ENCODE measurements at places on chromosomes 7 and 10.
A peak's percentile ranks its signal among the peaks of the same experiment; 100 is the strongest.

DNA sequence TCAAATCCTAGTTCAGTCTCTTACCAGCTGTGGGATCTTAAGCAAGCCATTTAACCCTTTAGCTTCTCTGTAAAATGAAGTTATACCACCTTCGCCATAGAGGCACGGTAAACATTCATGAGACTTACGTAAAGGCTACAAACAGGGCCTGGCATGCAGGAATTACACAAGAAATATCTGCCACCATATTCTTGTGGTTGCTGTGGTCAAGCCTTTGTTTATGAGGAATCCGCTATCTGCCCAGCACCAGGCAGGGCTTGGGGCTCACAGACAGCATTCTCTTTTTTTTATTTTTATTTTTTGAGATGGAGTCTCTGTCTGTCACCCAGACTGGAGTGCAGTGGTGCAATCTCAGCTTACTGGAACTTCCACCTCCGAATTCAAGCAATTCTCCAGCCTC is 9.9 kb downstream of the AIFM2 start:
- DNase-seq: no peak

GRCh38 chr7:18644981-18645380 is 149.4 kb downstream of the HDAC9 start:
- DNase-seq: no peak

DNA sequence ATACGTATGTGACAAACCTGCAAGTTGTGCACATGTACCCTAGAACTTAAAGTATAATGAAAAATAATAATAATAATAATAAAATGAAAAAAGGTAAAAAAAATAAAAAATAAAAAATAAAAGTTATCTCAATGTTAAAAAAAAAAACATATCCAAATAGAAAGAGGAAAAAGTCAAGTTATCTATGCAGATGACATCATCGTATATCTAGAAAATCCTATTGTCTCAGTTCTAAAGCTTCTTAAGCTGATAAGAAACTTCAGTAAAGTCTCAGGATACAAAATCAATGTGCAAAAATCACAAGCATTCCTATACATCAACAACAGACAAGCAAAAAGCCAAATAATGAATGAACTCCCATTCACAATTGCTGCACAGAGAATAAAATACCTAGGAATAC is 466.6 kb upstream of the PHF14 start:
- DNase-seq: no peak

GRCh38 chr7:82105463-82105862 is 335.6 kb upstream of the HGF start:
- DNase-seq: no peak

DNA sequence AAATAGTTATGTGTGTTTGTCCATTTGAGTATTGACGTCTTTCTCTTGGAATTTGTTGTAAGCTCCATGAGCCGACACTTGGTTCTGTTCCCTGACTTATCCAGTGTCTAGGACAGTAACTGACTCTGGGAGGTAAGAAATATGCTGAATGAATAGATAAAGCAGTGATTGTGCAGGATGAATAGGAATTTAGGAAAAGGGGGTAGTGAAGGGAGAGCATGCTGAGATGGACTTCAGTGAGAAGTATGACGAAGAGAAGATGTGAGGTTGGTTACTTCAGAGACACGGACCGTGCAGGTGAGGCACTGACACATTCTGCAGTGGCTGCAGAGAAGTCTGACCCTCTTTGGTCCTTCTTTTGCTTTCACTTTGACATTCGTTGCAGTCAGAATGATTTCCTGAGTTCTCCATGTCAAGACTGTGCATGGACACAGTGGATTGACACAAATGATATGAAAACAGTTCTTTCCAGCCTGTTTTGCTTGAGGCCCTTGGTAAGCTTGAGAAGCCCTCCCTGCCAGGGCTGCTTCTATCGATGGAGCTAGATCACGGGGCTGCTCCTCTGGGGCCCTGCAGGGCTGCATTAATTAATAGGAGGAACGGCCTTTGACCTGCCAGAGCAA is 261.5 kb upstream of the SORCS1 start:
- no peak for DNase-seq

- no peak for DNase-seq
Observed at GRCh38 chr10:59006511-59007306, 169.7 kb upstream of the PHYHIPL start.

DNA sequence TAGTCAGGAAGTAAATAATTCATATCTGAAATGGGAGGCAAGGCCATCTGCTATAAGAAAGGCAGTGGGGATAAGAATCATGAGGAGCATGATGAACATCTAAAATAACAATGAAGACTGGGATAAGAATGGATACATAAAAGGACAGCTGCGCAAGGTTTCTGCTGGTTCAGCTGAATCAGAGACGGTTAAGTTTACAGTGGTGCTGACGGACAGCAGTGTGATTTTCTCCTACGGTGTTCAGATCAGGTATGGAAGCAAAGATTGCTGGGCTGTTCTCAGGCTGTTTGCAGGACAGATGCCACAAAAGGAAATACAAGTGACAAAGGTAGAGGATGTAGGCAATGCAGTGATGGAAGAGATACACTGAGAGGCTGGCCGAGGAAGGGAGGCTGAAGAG is 8.4 kb downstream of the CYCS start:
- no peak for DNase-seq

GRCh38 chr10:132460691-132461090 is 63.7 kb downstream of the PWWP2B start:
- DNase-seq: no peak

GRCh38 chr10:593901-594457 is 95.5 kb downstream of the DIP2C start:
- no peak for DNase-seq

- DNase-seq: no peak
Observed at GRCh38 chr7:7272294-7272693, 90.0 kb downstream of the C1GALT1 start.

GRCh38 chr10:83935339-83935736 is 204.0 kb upstream of the GHITM start:
- no peak for DNase-seq

- DNase-seq: no peak
Observed at GRCh38 chr10:95411635-95412034, 120.8 kb upstream of the PDLIM1 start.

GRCh38 chr7:42014625-42015618 is 222.1 kb downstream of the GLI3 start:
- no peak for DNase-seq

DNA sequence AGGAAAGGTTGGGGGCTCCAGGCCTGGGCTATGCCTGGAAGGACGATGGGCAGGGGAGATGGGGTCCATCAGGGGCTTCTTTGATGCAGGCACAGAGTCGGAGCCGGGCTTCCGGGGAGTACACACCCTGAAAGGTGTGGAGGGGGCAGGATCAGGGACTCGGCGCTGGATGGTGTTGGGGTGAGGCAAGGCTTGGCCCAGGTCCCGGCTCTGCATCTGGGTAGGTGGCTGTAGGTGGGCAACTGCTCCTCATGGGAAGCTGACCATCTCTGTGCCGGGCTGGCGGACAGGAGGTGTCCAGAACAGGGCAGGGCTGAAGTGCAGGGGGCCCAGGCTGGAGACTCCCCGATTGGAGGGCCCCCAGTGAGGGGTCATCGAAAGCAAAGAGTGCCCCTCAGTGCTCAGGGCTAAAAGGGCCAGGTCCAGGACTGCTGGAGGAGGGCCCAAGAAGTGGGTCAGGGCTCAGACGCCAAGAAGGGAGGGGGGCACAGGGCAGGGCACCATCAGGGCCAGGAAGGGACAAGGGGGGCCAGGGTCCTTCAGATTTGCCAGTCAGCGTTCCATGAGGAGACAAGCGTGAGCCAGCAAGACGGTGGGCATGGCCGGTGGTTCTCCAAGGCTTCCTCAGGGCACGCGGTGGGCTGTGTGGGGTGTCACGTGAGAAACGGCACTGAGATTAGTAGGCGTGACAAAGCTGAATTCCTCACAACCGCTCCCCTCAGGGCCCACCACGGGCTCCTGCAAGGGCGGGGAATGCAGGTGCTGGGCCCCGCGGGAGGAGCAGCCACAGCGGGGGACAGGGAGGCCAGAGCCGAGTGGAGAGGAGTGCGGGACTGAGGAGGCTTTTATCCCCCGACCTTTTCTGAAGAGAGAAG is 97.0 kb downstream of the BMS1 start:
- DNase-seq: no peak

GRCh38 chr7:103833401-103833800 is 156.1 kb downstream of the RELN start:
- DNase-seq: no peak

GRCh38 chr7:50953820-50954219 is 171.1 kb upstream of the GRB10 start:
- DNase-seq: no peak

GRCh38 chr10:124476043-124476725 is 14.6 kb downstream of the LHPP start:
- no peak for DNase-seq

DNA sequence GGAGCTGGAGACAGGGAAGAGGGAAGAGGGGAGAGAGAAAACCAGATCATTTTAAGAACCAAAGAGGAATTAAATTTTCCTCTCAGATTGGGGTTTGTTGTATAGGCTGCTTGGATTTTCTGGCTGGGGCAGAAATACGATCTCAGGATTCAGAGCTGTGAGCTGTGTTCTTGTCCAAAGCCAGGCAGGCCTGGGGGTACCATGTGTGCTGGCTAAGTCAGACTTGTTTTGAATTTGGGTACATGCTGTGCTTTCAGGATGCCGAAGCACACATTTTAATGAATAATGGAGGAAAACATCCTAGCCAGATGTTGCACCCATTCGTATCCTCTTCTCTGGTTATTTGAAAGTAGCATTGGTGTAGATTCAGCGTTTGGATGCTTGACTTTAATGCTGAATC is 170.3 kb upstream of the PODXL start:
- DNase-seq: no peak

DNA sequence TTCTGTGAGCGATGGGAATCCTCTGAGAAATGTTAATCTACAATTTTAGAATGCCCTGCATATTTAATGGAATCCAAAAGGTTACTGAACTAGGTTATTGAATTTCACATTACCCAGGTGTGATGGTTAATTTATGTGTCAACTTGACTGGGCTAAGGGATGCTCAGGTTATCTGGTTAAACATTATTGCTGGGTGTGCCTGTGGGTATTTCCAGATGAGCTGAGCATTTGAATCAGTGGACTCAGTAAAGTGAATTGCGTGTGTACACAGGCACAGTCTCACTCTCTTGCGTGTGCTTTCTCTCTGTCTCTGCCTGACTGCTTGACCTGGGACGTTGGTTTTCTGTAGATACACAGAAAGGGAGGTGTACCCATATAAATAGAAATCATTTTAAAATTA is 21.7 kb downstream of the RNF32 start:
- DNase-seq: no peak

- DNase-seq: no peak
Observed at GRCh38 chr10:4082861-4083260, 297.9 kb upstream of the KLF6 start.

- DNase-seq: no peak
Observed at GRCh38 chr10:24722131-24722675, 1.5 kb downstream of the ARHGAP21 start.

DNA sequence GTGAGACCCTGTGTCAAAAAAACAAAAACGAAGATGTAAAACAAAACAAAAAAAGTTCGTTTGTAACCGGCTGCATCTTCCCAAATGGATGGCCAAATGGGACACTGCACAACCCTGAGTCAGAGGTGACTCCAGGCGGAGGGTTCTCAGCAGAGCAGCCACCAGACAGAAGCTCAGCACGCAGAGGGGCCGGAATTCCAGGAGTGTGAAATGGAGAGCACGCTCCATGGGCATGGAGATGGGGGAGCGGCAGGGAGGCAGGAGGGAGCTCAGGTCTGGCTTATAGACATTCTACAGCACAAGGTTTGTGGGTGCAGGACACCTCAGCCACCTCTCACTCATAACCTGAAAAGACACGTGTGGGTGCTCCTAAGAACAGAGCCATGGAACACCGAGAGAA is 227.0 kb downstream of the MAD1L1 start:
- DNase-seq: no peak

DNA sequence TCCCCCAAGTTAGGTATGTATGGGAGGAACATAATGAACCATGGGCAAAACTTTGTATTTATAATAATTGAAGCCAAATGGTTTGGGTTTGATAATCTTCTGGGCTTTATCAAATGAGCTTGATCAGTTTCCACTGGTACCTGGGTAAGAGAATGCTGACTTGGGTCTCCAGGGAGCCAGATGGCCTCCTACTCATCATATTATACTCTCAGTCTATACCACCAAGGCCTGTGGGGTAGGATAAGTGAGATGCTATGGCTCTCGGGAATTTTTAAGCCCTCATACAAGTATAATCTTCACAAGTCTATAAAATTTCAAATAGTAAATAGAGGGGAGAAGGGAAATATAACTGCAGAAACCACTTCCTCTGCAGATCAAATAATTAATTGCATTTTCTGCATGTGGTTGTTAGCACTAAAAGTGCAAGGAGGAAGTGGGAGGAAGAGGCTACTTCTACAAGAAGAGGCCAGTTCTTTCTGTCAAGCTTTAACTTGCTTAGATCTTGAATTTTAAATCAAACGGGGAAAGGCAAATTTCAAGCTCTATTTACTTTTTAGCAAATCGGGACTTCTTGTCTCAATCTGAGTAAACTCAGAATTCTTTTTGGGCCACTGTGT is 349.0 kb downstream of the SORCS1 start:
- DNase-seq: no peak

DNA sequence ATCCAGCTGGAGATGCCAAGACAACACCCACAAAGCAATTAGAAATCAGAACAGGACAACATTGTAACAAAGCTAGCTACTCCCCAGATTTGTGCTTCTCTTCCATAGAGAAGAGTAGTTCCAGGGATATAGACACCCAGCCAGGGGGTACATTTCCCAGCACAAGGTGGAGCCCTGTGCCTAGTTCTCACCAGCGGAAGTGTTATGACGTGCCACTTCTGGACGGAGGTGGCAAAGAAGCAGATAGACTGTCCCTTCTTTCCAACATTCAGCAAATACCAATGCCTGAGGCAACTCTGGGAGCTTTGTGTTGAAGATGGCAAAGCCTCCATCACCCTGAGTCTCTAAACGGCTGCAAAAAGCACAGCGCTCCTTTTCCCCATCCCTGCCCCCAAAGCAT is 23.4 kb upstream of the GSAP start:
- DNase-seq: peak; percentile 7

GRCh38 chr10:121425623-121426022 is 172.6 kb downstream of the FGFR2 start:
- DNase-seq: no peak

- no peak for DNase-seq
Observed at GRCh38 chr10:5529702-5530411, 5.1 kb downstream of the CALML3 start.

DNA sequence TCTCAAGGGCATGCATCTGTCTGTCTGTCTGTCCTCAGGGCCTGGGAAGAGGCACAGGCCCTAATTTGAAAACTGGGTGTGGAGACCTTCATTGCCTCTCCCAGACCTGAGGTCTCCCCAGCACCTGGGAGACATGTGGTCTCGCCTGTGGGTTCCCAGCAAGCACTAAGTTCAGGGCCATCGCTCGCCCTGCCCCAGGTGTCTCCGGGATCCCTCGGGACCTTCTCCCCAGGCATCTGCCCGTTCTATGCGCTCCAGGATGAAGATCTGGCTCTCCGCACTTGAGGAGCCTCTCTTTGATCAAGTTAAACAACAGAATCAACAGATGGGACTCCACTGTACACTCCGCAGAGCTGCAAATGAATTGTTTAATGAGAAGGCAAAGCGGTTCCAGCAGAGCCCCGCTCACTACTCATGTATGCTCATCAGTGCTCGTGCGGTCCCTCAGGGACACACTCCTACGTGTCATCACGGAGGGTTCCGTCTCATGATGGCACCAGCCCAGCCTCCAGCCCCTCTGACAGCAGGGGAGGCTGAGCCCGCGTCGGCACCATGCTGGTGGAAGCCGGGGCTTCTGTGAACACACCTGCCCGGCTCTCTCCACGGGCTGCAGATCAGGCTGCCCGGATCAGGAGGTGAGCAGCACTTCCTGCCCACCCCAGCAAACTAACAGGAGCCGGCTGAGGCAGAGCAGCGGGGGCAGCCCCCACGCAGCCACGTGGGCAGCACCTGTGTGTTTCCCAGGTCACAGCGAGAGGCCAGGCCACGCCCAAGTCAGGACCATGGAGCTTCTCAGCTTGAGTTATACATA is 132.8 kb downstream of the TCERG1L start:
- DNase-seq: no peak

All from amygdala (tissue), 56 donors.